NCI-H2171 (cell line): ENCODE measurements at places on chromosomes 1 and 21.

GRCh38 chr1:22619252-22619651 lies 17.2 kb upstream of the C1QA start:
- no peak for DNase-seq

GRCh38 chr21:46369520-46370235 lies 45.7 kb downstream of the PCNT start:
- no peak for DNase-seq

GRCh38 chr1:230772457-230773395 lies 25.5 kb downstream of the CAPN9 start:
- DNase-seq = peak; percentile 34

DNA sequence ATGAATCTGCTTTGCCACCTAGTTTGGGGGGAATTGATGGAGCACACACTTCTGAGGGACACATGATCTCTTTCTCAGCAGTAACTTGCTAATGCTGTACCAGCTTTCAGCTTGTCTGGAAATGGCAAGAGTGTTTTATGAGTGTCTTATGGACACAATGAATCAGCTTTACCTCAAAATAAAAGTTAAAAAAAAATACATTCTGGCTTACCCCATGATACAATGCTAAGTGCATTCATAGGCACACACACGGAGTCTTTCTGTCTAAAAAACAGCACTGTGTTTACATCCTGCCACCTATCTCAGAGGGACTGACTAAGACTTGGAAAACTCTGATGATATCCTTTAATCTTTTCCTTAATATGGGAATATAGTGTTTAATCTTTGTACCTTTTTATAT lies 455.5 kb upstream of the ADAMTS5 start:
- no peak for DNase-seq

- DNase-seq = peak; percentile 45
Measured at GRCh38 chr1:24283326-24284155, 35.6 kb upstream of the GRHL3 start.

DNA sequence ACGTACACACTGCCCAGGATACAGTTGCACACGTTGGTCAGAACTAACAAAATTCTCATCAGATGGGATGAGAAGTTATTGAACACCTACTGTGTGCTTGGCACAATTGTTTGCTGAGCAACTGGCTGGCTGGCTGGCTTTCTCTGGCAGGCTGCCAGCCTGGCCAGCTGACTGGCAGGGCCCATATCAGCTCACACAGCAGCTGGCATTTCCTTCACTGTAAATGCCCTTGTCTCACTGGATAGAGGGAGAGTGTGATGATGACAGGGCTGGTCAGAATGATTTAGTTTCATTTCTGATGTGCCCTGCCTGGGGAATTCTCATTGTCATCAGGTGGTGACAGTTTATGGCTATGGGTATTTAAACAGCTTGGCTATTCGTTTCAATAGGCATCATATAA lies 15.8 kb downstream of the CAMK2N1 start:
- no peak for DNase-seq

- no peak for DNase-seq
Measured at GRCh38 chr1:183602510-183602909, 12.3 kb upstream of the NCF2 start.

DNA sequence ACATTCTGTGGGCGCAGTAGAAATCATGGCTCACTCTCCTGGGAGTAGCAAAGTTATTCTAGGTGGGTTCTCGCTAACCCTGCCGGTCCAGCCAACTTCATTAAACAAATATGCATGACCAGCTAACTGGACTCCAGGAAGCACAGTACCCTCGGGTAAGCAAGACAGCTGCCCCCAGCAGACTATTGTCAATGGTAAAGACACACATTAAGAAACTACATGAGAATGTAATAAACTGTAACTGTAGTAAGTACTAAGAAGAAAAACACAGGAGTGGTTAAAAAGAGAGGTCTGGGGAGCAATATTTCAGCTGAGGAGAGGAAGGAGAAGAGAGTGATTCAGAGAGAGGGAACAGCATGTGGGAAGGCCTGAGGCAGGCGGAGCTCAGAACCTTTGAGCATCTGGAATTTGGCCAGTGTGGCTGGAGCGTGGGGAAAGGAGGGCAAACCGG lies 7.4 kb downstream of the SLC2A5 start:
- no peak for DNase-seq

DNA sequence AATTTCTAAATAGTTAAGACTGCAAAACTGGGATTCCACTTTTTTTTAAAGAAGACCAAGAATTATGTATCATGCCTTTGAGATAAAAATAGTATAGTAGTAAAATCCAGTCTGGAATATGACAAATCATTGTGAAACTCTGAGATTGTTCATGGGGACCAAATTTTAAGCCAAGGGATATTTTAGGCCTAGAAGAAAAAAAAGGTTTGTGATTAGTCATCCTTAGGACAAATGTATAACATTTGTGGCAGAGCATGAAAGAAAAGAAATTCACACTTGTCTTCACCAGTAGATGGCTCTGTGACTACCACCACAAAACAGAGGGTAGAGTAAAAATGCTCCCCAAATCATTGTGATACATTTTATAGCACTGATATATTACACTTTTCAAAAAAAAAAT lies 226.1 kb downstream of the KCTD3 start:
- DNase-seq = no peak

- DNase-seq = no peak
Measured at GRCh38 chr1:167926486-167926997, 9.9 kb upstream of the DCAF6 start.

DNA sequence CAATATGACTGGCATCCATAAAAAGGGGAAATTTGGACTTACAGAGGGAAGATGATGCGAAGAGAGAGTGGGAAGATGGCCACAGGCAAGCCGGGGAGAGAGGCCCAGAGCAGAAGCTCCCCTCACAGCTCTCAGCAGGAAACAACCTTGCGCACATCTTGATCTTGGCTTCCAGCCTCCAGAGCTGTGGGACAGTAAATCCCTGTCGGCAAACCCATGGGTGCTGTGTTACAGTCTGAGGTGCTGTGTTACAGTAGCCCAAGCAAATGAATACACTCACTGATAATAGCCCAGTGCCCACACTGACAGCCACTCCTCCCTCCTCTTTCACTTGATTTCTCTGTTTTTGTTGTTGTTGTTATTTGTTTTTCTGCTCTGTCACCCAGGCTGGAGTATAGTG lies 22.4 kb downstream of the CDCA8 start:
- DNase-seq = no peak

DNA sequence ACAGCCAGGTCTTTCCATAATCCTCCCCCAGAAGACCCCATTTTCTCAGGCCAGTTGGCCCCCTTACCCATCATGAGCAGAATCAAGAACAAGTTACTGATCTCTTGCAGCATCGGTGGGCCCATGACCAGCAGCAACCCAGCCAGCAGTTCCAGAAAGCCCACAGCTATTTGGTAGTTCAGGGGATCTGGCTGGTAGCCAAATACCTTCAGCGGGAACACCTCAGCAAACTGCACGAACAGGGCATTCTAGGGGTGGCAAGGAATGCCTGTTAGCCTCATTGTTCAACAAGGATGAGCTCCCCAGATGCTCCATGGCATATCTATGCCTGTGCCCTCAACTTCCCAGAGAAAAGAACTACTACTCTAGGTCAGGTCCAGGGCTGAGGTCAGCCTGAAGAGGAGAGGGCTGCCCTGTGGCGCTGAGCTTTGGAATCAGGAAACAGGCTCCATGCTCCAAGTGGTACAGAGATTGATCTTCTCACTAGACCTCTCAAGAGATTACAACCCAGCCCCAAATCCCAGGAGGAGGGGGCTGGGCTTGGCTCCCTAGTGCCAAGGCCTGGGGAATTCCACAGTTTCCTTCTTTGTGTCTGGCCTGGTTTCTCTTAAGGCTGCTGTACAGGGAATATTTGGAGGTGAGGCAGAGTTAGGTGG lies 1.3 kb downstream of the TMEM35B start:
- no peak for DNase-seq

DNA sequence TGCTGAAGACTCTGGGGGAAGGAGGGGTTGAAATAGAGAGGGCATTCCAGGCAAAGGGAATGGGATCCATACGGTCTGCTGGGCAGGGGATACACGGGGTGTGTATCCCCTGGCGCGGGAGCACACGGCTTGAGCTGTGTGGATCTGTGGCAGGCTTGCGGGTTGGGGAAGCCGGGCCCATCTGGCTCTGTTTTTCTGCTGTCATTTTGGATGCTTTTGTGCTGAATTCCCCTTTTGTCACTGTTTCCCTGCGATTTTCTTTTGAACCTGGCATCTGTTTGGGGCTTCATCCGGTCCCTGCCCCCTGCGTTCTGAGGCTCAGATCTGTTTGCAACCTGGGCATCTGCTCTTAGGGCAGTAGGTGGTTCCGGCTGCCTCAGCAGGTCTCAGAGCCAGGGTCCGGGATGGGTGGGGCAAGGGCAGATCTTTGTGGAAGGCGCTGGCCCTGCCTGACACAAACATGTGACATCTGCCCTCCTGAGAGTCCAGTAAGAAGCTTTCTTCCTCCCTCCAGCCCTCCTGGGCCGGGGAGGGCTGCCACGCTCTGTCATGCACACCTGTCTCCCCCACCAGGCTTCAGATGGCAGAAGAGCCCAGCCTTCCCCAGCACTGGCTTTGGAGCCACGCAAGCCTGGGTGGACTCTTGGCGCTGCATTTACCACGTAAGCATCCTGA lies 84.0 kb downstream of the IGSF21 start:
- DNase-seq = peak; percentile 84

GRCh38 chr21:42238185-42238934 lies 19.4 kb downstream of the ABCG1 start:
- no peak for DNase-seq

- peak; percentile 31 for DNase-seq
Measured at GRCh38 chr1:56094168-56094567, 485.2 kb downstream of the PLPP3 start.

DNA sequence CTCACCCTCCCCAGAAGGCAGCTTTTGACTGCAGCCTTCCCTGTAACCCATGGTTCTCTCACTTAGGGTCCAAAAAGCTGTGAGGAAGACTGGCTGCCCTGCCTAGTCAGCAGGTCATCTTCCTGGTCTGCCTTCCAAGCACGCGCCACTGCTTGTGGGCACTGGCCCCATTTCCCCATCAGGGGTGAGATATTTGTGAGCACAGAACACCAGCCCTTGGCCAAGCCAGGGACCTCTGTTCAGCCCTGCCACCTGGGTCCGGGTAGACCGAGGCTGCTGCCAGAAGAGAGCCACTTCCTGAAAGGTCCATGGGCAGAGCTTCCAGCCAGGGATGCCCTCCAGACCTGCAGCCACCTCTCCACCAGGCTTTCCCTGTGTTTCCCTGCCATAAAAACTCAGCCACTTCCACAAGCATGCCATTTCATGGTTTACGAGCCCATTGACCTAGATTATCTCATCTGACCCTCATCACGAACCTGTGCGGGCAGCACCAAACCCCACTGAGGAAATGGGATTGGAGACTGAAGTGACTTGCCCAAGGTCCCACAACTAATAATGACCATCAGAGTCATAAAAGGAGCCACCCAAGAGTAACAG lies 40.5 kb downstream of the GLIS1 start:
- DNase-seq = no peak

GRCh38 chr1:32215629-32216480 lies 6.3 kb downstream of the TMEM234 start:
- DNase-seq = peak; percentile 34

- DNase-seq = no peak
Measured at GRCh38 chr1:235852887-235853286, 13.8 kb downstream of the LYST start.

GRCh38 chr1:59375321-59376220 lies 78.7 kb downstream of the FGGY start:
- no peak for DNase-seq

- DNase-seq = no peak
Measured at GRCh38 chr1:51305371-51305823, 25.0 kb downstream of the TTC39A start.

GRCh38 chr21:34968414-34969333 lies 80.4 kb downstream of the RUNX1 start:
- DNase-seq = no peak

- DNase-seq = peak; percentile 3
Measured at GRCh38 chr1:202968895-202969295, 1.8 kb upstream of the CYB5R1 start.

DNA sequence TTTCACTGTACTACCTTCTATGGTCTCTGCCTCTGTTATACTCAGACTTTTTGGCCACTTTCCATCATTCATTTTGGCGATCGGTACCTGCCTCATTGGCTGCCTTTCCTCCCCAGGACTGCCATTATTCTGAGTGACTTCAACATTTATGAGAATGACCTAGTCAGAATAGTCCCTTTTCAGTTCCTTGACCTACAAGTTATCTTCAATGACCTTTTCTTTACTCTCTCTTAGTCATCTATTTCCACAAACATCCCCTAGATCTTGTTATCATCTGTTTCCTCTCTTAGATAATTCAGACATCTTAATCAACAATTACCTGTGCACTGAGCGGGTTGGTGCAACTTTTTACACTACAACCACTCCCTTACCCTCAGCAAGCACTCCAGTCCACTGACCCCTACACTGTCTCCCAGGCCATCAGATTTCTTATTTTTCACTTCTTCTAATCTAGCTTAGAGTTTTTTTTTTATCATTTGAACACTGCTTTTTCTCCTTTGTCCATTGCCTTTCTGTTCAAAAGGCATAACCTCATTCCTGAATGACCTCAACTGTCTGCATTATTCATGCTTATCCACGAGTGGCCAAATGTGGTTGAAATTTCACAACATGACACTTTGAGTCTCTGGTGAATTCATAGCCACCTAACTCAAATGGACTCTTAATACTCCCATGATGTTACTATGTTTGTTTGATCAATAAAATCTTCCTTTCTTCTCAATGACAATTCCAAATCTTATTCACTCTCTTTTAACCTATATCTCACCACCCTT lies 112.7 kb downstream of the HMCN1 start:
- no peak for DNase-seq

DNA sequence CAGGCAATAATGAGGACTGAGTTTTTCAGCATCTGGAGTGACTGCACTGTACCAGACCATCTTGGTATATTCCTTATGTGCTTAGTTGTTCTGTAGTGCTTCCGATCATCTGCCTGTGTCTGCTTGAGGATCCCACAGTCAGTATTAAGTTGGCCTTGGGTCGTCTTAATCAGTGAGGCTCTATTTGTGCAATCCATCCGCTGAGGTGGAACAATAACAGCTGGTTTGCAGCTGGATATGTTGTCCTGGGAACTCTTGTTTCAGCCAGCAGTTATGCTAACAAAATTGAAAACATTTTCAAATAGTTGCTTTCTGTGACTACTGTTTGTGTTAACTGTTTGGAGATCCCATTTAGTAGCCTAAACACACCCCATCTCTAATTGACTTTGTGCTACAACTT lies 73.7 kb downstream of the LAMC1 start:
- peak; percentile 8 for DNase-seq

GRCh38 chr1:16906873-16907272 lies 11.1 kb downstream of the RNU1-2 start:
- DNase-seq = no peak

GRCh38 chr1:213987422-213987926 lies 299 bp upstream of the PROX1 start:
- DNase-seq = peak; percentile 88

- DNase-seq = no peak
Measured at GRCh38 chr1:53683986-53684740, 54.8 kb downstream of the GLIS1 start.
